ENCODE measurements at places on chromosomes 6 and 20.
A peak's percentile ranks its signal among the peaks of the same experiment; 100 is the strongest.

DNA sequence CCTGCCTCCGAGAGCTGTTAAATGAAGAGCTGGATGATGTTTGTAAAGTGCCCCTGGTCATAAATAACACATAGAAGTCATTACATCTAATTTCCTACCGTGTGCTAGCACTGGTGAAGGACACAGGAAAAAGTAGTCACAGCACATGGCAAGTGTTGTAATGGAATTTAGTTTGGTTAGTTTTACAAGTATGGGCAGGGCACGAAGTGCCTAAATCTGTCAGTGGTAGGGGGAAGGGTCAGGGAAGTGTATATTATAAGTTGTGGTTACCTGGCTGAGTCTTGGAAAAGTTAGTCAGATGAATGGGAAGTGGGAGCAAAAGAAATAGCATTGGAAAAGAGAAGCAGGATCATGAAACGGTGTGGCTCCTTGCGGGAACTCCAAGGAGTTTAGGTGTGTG is 1.6 kb downstream of the RIPPLY2 start:
- DNase-seq = no peak

DNA sequence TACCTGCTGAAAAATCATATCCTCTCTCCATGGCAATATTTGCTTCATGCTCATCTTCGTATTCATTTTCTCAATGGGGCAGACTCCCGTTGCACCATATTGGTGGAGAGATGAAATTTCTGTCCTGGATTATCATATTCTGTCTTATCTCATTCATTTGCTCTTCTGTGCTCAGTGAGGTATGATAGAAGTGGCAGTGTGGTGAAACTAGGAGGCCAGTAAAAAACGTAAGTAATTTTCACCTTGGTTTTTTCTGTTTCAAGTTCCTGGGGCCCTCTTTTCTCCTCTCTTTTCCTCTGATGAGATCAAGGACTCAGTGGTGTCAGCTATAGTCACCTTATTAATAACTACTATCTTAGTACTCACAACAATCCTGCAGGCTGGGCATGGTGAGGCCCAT is 182.5 kb upstream of the HDAC2 start:
- no peak for DNase-seq

GRCh38 chr6:134363323-134364039 is 45.6 kb upstream of the SGK1 start:
- no peak for DNase-seq

- DNase-seq = no peak
These were observed 77.0 kb downstream of the DTNBP1 start for GRCh38 chr6:15585760-15586214.

GRCh38 chr6:132007474-132008190 is 56.5 kb upstream of the CCN2 start:
- DNase-seq = no peak

GRCh38 chr6:144335311-144335861 is 50.3 kb downstream of the UTRN start:
- no peak for DNase-seq

- DNase-seq = no peak
These were observed 41.2 kb upstream of the TMEM200A start for GRCh38 chr6:130324657-130325056.

DNA sequence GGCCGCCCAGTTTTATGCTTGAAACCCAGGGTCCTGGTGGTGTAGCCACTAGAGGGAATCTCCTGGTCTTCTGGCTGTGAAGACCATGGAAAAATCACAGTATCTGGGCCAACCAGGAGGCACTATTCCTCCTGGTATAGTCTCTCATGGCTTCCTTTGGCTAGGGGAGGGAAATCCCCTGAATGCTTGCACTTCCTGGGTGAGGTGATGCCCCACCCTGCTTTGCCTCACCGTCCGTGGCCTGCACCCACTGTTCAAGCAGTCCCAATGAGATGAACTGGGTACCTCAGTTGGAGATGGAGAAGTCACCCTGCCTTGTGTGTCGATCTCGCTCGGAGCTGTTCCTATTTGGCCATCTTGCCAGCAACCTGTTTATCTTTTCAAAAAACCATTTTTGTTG is 10.1 kb upstream of the ZNF337 start:
- no peak for DNase-seq

DNA sequence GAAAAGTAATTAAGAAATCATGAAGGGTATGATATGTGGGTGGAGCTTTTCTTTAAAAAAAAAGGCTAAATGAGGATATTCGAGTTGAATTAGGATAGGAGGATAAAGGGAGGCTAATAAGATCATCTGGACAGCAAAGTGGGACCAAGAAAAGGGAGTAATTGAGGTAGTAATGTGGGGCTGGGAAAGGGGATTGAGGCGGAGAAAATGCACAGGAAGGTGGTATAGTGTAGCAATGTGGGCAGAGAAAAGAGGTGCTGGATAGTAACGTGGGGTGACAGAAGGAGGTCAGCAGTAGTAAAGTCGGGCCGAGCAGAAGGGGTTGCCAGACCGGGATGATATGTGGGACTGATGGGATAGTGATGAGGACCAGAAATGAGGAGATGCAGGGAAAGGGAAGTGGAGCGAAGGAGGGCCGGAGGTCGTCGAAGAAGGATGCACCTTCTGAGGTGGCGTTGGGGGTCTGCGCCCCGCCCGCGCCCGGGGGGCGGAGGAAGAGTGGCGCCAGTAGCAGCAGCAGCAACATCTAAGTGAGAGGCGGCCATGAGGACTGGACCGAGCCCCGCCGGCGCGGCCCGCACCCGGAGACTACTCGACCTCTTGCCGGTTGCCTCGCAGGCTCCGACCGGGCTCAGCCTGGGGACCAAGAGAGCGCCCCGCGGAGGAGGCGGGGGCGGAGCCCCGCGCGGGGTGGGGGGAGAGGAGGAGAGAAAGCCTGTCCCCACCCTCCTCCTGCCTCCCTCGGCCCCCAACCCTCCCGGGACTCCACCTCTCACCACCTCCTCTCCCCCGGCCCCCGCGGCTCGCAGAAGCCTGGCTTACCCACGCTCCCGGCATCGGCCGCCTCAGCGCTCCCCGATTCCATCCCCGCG is 887 bp downstream of the GABBR1 start:
- DNase-seq = peak; percentile 67

- no peak for DNase-seq
These were observed 16.1 kb downstream of the CDK19 start for GRCh38 chr6:110799189-110799588.

GRCh38 chr6:38051819-38052434 is 232.4 kb downstream of the ZFAND3 start:
- DNase-seq = no peak

DNA sequence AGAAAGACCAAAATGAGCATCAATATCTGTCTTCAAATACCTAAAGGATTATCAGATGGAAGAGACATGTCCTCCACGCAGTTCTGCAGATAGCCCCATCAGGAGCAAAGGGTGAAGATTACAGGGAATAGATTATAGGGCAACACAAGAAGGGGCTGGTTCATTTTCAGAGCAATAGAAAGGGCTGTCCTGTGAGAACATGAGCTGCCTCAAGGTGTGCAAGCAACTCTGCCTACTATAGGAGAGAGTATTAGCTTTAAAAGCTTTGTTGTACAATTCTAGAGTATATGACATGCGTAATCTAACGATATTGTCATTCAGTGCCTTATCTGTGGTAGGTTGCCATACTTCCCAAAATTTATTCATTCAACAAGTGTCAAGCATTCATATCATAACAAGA is 112.7 kb downstream of the NRSN1 start:
- DNase-seq = no peak

GRCh38 chr6:154951345-154952200 is 43.5 kb upstream of the TIAM2 start:
- DNase-seq = peak; percentile 46

DNA sequence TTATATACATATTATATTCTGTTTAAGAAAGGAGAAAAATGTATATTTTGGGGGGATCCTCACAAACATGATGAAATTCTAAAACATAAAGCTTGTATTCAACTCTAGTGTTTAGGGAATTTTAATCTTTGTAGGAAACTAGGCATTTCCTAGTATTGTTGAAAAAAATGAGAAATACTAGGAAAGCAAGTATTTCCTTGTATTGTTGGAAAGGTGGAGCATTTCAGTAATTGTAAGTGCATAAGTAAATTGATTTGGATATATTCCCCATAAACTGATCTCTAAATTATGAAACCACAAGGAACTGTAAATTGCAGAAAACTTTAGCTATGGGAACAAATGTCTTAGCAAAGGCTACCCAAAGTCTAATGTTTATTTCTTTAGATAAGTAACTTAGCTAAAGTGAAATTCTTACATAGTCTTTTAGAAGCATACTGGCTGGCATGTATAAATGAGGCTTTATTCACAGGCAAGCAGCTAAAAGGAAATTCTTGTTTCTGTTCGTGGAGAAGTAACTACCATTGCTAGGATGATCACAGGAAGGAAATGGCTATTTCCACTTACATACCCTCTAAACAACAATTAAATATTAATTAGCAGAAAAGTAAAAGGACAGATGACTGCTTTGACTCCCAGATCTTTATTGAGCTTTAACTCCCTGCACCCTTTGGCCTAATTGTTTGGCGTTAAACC is 19.9 kb upstream of the NRN1 start:
- no peak for DNase-seq

DNA sequence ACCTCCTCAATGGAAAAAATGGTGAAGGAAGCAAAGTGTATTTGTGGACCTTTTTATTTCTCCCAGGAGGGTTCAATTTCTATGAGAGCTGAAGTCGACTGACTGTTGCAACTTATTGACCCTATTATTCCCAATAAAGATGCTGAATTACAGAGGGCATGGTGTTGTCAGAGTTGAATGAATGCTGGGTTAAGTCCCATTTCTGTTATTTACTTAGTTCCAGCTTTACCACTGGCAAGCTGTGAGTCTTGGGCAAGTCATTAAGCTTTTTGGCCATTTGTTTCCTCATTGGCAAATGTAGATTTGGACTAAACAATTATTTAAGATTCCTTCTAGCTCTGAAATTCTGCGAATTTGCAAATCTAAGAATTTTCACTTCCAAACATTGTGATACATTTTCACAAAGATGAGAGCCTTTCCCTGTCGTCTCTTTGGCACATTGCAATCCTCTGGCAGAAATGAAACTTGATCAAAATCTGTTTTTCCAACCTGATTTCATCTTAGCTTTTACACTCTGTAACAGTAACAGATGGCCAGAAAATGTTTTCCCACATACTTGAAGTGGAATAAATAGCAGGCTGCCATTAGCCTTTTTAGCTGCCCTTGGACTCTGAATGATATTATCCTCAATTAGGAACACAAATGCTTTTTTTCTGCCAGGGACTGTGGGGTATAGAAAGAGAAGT is 21.3 kb downstream of the BLTP3A start:
- DNase-seq = no peak

DNA sequence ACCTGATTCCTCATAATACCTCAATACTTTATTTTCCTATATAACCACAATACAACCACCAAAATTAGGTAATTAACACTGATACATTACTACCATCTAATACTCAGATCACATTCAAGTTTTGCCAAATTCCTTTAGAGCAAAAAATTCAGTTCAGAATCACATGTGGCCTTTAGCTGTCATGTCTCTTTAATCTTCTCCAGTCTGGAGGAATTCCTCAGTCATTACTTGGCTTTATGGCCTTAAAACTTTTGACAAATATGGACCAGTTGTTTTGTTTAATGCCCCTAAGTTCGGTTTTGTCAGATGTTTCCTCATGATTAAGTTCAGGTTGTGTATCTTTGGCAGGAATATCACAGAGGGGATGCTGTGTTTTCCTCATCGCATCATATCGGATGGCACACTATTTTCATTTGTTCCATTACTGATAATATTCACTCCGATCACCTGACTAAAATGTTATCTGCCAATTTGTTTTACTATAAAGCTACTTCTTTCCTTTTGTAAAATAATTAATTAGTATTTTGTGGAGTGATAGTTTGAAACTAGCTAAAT is 51.2 kb upstream of the AKIRIN2 start:
- no peak for DNase-seq

DNA sequence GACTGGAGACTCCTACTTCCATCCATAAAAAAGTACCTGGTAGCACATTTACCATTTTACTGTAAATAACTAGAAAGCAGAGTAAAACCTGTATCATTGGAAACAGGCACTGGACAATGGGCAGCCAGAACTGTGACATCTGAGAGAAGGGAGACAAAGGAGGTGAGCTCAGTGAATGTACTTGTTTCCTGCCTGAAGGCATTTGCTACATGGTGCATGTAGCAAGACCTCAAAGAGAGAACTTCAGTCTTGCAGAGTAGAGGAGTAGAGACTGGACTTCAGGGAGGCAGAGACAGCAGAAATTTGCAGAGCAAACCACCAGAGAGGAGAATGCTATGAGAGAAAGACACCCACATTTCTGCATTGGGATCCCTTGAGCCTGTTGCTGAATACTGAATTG is 171.0 kb upstream of the CCN2 start:
- DNase-seq = no peak

DNA sequence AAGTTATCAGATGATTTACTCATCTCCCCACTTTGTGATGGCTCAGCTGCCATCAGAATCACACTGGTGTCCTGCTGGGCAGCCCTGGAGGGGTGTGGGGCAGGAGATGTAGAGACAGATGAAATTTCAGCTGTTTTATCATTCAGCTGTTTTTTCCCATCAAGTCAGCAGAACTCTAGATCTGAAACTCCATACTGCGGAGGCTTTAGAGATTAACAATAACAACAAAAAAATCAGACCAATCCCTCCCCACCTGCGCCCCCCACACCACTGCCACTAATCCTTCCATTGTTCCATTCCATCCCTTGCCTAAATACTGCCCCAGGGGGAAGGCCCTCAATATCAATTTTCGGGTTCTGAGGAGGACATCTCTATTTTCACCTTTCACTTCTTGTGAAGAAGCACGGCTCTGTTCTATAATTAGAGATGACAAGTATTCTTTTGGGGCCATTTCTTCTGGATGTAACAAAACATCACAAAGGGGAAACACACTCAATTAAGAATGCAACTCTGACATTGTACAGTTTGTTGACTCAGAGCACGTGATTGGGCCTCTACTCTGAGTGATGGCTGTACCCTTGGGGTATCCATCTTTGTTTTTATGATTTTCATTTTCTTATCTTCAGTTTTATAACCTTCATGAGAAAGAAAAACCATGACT is 396.3 kb downstream of the ZFAND3 start:
- peak; percentile 30 for DNase-seq

GRCh38 chr20:44211177-44212039 is 837 bp upstream of the OSER1 start:
- DNase-seq = peak; percentile 23

DNA sequence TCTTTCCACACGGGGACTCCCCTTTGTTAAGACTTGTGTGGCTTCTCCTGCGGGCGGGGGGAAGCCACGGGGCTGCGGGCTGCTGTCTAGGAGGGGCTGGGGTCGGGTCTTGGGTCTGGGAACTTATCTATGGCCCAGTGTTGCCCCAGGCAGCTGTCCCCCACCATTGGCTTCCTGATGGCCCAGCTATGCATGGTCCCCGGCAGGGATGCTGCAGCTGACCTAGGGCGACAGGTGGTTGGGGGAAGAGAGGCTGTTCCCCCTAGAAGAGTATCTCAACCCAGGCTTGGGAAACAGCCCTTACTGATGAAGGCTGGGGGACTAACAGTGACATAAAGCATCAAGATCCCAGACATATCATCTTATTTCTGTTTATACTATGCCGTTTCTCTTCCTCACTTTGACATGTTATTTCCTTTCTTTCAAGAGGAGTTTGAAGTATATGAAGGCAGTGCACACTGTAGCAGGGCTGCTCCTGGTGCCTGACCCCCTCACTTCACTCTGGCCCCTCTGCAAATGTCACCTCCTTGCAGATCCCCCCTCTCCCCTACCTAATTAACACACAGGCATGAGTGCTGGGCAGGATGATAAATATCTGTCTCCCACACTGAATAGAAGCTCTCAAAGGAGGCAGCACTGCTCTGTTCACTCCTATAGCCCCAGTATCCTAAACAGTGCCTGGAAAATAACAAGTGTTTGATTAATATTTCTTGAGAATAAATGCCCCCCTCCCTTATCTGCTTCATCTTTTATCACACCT is 87.0 kb downstream of the HIVEP2 start:
- peak; percentile 19 for DNase-seq
